HTR-8/SVneo (cell line): ENCODE measurements at places on chromosomes 2 and 18.

DNA sequence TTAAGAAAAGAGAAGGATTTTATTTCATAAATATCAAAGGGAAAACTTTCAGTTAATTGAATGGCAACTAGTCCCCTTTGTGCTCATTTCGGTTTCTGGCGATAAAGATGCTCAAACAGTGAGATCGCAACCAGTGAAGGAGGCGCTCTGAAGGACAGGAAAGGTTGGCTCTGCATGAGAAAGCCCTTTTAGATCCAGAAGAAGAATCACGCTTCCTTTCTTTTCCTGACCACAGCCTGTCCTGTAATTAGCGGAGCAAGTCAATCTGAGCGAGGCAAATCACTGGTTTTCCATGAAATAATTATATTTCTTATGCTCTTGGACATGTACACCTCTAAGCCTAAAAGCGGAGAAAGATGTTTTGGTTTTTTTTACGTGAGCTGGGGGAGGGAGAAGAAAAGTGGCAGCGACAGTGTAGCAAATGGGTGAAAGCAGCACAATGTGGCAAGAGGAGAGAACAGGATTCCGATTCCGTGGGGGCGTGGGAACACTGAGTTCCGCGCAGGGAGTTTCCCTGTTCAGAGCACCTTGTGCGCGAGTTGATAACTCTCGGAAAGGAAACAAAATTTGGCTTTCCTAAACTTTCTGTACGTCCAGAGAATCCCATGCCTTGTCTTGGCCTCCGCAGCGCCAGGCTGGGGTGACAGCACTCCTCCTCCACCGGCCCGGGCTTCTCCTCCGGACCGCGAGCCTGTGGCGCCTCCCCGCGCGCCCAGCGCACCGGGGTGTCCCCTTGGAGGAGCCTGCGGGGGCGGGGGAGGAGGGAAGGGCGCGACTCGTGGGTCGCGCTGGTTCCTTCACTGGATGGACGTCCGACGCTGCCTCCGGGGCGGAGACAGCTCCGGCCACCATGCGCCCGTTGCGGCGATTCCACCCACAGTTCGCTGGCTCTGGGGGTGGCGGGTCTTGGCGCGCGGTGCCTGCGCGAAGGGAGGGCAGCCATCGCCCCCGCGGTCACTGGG, 620 bp upstream of the SLC9A2 start:
- DNase-seq = no peak

- no peak for DNase-seq
These were observed 326.4 kb downstream of the THSD7B start for GRCh38 chr2:137091704-137092103.

- no peak for DNase-seq
These were observed 69.6 kb upstream of the FAM237A start for GRCh38 chr2:206572725-206573124.

GRCh38 chr2:68465081-68465916, 1.8 kb downstream of the FBXO48 start:
- DNase-seq = no peak

DNA sequence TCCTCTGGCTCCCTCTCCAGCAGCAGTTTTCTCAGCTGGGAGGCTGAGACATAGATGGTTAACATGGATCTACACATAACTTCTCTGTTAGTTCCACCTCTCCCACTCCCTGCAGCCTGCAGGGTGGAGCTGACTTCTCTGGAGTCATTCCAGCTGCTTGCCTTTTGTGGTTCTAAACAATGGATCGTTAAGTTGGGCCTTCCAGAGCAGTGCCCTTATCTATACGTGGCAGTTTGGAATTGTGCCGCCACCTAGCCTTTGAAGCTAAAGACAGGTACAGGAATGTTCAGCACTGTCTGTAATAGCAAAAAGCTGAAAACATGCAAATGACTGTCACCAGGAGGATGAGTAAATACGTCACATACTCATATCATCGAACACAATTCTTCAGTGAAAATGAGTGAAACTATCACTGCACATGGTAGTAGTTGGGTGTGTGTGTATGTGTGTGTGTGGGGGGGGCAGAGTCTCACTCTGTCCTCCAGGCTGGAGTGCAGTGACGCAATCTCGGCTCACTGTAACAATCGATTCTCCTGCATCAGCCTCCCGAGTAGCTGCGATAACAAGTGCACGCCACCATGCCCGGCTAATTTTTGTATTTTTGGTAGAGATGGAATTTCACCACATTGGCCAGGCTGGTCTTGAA, 50.3 kb downstream of the SH2D6 start:
- no peak for DNase-seq

DNA sequence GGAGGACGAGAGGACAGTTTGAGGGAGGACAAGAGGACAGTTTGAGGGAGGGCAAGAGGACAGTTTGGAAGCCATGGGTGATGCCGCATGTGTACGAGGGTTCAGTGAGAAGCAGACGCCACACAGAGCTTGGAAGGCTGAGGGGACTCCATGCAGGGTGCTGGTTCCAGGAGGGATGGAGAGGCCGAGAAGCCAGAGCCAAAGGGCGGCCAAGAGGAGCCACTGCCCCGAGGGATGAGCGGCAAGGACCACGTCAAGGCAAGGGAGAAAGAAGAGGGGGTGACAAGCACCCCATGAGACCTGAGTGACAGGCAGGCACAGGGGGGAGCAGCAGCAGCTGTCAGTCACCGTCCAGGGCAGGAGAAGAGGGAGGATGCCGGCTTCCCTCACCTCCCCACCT, 385.7 kb upstream of the MYT1L start:
- no peak for DNase-seq

DNA sequence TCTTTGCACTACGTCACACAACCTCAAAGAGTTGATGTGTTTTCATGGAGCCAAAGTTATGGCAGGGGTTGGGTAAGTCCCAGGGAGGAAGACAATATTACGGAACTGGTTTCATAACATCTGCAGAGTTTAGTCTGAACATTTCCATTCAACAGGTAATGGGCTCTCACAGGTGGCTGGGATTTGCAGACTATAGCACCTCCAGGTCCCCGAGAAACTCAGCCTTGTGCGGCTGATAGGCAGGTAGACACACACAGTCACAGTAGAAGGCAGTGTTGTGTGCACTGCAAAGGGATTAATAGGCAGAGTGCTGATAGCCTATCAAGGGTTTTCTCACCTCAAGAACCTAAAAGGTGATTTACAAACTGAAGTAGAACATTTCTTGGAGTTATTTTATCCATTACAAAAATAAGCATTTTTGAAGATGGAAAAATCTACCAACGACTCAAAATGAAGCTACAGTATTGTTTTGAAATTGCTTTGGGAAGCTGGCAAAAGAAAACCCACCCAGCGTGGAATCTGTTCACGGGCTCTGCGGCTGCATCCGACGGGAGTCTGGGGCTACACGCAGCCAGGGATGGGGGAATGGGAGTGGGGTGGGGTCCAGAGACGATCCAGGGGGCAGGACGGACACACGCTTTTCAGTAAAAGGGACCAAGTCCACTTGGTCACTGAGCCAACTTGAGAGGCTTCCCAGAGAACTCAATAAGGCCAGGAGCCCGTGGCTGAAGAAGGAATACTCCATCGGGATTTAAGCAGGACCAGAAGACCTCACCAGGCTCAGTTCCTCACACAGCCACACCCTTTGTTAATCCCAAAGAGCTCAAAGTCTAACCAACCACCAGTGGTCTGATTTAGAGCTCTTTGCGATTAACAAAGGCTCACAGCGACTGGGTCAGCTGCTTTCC, 82.9 kb downstream of the CHRNA1 start:
- peak; percentile 14 for DNase-seq

DNA sequence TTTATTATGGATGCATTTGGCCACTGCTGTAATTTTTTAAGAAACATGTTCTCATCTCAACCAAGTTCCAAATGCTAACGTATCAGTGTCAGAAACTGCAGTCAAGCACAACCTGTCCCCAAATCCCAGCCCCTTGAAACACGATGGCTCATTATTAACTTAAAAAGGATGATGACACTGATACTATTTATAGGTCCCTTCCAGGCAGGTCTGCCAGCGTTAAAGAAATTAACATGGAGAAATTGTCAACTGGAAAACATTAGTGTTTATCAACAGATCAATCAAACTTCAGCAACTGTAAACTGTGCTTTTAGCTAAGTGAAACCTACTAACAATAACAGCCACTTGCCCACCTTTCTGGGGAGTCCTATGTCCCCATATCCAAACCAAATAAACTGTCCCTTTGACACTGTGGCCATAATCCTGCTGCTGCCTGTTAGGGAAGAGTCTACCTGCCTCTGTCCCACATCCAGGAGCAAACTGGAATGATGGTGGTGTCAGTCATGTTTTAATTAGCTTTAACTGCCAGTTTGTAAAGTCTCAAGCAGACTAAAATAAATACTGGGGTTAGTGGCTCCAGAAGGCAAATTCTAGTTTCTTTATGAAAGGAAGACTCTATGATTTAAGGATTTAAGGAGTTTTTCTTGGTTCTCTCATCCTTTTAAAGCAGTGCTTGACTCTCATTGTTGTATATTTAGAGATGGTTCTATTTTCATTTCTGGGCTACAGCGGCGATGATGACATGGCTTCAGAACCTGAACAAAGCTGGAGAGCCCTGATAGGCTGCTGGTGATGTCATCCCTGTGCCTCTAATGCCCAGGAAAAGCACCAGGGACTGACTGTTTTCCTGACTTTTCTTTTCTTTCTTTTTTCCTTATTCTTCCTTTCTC, 583.6 kb upstream of the PIK3C3 start:
- DNase-seq = no peak

DNA sequence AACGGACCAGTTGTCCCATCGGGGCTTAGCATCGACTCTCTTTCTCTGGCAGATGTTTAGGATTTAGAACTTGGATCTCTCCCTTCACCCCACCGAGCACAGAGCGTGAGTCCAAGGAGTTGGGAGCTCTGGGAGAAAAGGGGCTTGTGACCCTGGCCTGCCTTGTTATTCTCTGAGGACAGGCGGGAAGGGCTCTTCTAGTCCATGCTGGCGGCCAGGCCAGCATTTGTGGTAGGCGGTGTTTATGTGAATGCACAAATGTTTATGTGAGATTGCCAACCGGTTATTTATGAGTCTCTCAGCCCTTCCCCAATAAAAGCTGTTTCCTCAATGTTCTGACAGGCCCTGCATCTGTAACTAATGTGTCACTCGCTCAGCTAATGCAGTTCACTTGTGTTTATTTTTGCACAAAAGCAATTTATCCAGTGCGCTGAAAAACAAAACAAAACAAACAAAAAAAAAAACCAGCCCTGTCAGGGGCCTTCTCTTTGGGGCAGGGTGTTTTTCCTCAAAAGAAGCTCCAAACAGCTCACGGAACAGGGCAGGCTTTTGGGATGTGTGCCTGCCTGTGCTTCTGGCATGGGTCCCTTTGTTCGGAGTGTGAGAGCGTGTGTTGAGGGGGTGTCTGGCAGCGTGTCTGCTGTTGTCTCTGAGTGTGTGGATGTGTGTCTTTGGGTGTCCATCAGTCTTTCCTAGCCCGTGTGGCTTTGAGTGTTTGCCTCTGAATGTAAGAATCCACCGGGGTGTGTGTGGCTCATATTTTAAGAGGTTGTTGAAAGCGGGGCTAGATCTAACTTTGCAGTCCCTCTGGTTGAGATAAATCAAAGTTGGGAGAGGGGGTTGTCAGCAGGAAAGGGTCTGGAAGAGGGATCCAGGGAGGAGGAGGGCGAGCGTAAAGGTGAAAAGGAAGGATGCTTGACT, 52.8 kb upstream of the HAAO start:
- DNase-seq = no peak

DNA sequence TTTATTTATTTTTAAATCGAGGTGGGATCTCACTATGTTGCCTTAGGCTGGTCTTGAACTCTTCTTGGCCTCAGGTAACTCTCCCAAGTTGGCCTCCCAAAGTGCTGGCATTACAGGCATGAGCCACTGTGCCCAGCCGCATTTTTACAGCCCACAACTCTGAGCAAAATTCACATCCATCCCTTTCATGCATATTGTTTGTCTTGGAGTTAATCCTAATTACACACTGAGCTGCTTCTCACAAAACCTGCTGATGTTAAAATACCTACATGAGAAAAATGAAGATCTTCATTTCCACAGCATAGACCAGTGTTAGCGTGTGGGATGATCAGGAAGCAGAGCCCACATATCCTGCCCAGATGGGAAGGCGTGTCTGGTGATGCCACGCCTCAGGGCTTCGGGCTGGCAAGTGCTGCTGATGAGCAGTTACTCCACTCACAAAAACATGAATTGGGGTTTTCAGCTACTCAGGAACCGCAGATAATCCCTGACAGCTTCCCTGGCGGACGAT, 14.6 kb downstream of the ITGB1BP1 start:
- no peak for DNase-seq

- peak; percentile 78 for DNase-seq
These were observed 249.7 kb upstream of the NCKAP5 start for GRCh38 chr2:133817680-133818566.

DNA sequence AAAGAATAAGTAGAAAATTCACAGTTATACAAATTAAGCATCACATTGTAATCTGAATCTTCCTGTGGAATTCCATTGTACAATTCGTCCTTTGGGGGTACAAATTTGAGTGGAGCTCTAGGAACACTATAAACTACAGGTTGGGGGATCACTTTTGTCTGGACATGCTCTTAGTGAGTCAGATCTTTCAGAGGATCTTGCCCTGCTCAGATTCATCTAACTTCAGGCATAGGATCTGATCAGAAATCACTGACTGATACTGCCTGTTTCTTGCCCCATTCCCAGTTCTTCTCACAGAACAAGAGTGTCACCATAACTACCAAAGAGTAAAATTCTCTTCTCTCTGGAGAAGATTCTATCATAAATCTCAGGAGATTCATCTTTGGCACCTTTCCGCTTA, 10.7 kb upstream of the VSNL1 start:
- DNase-seq = no peak

GRCh38 chr18:61870151-61870550, 22.7 kb downstream of the RNF152 start:
- no peak for DNase-seq

GRCh38 chr2:16255120-16255519, 314.8 kb downstream of the MYCN start:
- DNase-seq = no peak

- DNase-seq = no peak
These were observed 234.4 kb downstream of the RNF152 start for GRCh38 chr18:61658431-61658830.

GRCh38 chr2:241635756-241636155, 1.2 kb downstream of the THAP4 start:
- no peak for DNase-seq

- DNase-seq = no peak
These were observed 22.1 kb upstream of the CNOT11 start for GRCh38 chr2:101230541-101231001.
